ENCODE measurements at places on chromosomes 4 and X.

DNA sequence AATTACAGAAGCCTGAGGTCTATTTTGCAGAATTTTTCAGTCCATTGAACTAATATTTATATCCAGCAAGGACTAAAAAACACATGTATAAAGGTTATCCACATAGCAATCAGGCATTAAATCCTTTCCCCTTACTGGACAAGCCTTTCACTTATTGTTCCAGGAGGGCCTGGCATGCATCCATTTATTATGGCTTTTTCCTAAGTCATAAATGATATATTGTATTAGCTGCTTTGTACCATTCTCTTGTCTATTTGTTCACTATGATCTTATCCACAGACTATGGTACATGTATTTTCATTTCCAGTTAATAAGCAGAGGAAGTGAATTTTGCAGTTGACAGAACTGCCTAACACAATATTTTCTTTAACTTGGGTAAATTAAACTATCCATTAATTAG is 105.4 kb upstream of the ANK2 start:
- H3K27me3 ChIP-seq, result peaks cover 15% of the 10 kb centered on the region
- no peaks in the 10 kb centered on the region for H3K4me1 ChIP-seq
- no peak overlapping the region for H3K4me3 ChIP-seq
- H3K27ac ChIP-seq, result no peak overlapping the region
- no peak for DNase-seq

- no peaks in the 10 kb centered on the region for H3K36me3 ChIP-seq
- no peak for DNase-seq
- H3K27me3 ChIP-seq, result no peaks in the 10 kb centered on the region
- H3K4me3 ChIP-seq, result no peak overlapping the region
- H3K4me1 ChIP-seq, result peaks cover 17% of the 10 kb centered on the region
Observed at GRCh38 chrX:107699616-107700015, 71.3 kb downstream of the PRPS1 start.

DNA sequence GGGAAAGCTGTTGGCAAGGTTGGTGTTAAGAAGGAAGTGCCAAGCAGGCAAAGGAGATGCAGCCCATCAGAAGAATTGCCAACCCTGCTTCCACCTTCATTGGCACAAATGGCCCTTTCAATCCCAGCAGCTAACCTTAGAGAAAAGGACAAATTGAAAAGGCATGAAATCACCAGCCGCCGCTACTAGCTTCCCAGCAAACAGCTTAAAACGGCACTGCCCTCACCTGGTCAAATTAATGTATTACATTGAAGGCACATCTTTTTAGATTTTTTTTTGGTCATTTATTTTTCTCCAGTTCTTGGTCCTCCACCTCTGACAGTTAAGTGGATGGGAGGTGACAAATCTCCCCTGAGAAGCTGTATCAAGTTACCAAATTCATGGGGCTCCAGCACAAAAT is 51.0 kb upstream of the NHSL2 start:
- H3K4me3 ChIP-seq, result no peak overlapping the region
- no peaks in the 10 kb centered on the region for H3K27me3 ChIP-seq
- no peaks in the 10 kb centered on the region for H3K36me3 ChIP-seq
- H3K27ac ChIP-seq, result no peak overlapping the region

DNA sequence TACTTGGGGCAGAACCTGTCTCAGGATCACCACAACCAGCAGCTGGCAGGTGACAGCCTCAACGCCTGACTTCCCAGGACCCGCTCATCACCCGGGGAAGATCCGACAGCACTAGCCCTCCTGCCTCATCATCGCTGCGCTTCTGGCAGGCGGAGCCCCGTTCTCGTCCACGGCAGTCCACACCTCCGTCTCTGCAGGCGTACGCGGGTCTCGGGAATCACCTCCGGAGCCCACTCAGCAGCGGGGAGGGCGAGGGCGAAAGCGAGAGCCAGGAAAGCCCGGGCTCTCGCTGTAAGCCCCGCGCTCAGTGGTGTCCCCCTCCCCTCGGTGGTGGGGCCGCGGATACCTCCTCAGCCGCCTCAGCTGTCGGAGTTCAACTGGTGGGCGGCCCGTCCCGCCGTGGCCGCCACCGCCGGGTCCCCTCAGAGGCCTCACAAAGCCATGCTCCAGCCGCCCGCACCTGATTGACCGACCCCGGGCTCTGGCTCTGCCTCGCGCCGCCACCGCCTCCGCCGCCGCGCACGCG is 518 bp upstream of the CNKSR2 start:
- peak overlapping the region; percentile 85 for H3K27ac ChIP-seq
- peak overlapping the region; percentile 67 for H3K4me3 ChIP-seq
- H3K27me3 ChIP-seq, result no peaks in the 10 kb centered on the region
- peaks cover 9% of the 10 kb centered on the region for H3K4me1 ChIP-seq

- H3K4me3 ChIP-seq, result no peak overlapping the region
- H3K36me3 ChIP-seq, result no peaks in the 10 kb centered on the region
- peaks cover 6% of the 10 kb centered on the region for H3K4me1 ChIP-seq
- H3K27me3 ChIP-seq, result peaks cover 17% of the 10 kb centered on the region
- no peak for DNase-seq
- H3K27ac ChIP-seq, result no peak overlapping the region
Observed at GRCh38 chrX:6225911-6226595, 2.6 kb downstream of the NLGN4X start.

Data from naive thymus-derived CD8-positive, alpha-beta T cell (primary cell).